ENCODE measurements at places on chromosomes 1 and 21. TPM values are rescaled to one million over a fixed set of nuclear protein-coding genes. Genes with fewer than 3 reads are reported as not detected.

The PIGM gene
- polyA plus RNA-seq, result 9.1 TPM

The GJA8 gene
- 13.4 TPM for polyA plus RNA-seq

The FMN2 gene
- polyA plus RNA-seq, result 4.3 TPM

The KLHDC7A gene
- 1.3 TPM for polyA plus RNA-seq

The MLLT11 gene
- polyA plus RNA-seq, result 3.2 TPM

The AVPR1B gene
- polyA plus RNA-seq, result not detected

The GNAT2 gene
- polyA plus RNA-seq, result 4.1 TPM

The CORT gene
- 0.98 TPM for polyA plus RNA-seq

The ST6GALNAC3 gene
- polyA plus RNA-seq, result 0.46 TPM

The LCE1D gene
- not detected for polyA plus RNA-seq

The C1orf94 gene
- polyA plus RNA-seq, result 68.8 TPM

The AIRE gene
- 0.16 TPM for polyA plus RNA-seq

The C1orf87 gene
- 31.5 TPM for polyA plus RNA-seq

- DNase-seq, result no peak
Measured at GRCh38 chr1:23400324-23401114, 24.0 kb downstream of the TCEA3 start.

- peak; percentile 88 for DNase-seq
Measured at GRCh38 chr1:11501491-11501897, 22.5 kb downstream of the DISP3 start.

GRCh38 chr1:50285994-50286393 lies 137.2 kb downstream of the DMRTA2 start:
- DNase-seq, result no peak

DNA sequence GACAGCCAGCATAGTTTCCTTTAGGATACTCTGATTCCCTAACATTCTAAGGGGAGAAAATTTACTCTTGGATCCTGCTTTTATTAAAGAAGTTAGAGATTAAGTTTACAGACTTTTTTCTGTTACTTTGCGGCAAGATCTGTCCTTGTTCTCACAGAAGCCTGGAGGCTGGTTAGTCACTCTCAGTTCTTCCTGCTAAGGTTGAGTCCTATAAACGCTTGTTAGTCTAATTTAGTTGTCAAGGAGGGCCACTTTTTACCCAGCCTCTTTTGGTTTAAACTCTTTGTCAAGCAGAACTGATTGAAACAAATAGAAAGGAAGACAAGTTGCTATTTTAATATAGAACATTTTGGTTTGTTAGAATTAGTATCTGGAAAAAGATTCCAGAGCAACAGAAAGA lies 89.7 kb downstream of the C21orf91 start:
- DNase-seq, result no peak

- no peak for DNase-seq
Measured at GRCh38 chr21:45080639-45081414, 6.4 kb downstream of the ADARB1 start.

DNA sequence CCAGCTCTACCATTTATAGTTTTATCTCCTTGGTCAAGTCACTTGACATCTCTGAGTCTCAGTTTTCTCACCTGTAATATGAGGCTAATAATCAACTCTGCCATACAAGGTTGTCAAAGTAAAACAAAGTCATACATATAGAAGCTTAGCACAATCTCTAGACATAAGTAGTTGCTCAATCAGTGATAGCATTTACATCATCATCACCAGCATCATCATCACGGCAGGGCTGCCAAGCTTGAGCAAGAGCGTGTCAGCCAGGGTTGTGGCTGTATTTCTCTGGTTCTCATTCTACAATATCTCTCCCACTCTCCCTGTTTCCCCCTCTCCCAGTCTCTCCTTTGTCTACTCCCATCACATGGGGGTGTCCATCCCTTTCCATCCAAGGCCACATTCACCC lies 41.7 kb upstream of the COA6 start:
- no peak for DNase-seq

DNA sequence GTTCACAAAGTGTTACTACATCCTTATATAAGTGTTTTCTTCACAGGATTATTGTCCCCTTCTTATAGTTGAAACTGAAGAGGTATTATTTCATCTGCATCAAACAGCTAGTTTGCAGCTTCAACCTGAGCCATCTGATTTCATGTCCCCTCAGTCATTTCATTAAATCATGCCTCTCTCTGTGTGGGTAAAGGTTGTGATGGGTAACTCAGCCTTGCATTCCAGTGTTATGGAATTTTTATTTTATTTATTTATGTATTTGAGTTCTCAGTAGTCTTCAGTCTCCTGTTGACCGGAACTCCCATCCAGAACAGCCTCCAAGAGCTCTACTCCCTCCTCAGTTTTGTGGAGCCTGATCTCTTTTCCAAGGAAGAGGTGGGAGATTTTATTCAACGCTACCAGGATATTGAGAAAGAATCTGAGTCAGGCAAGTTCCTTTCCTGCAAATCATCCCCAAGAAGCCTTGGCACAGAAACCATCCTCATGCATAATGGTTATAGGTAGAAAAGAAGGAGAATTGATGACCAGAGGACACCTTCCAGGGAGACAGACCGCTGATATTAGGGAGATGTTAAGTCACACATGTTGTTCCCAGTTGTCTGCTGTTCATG lies 21.8 kb downstream of the CHD1L start:
- DNase-seq, result no peak

GRCh38 chr1:41713141-41713540 lies 205.6 kb downstream of the HIVEP3 start:
- DNase-seq, result no peak

GRCh38 chr1:116997636-116998035 lies 3.9 kb upstream of the CD101 start:
- no peak for DNase-seq

GRCh38 chr1:24989082-24989481 lies 59.0 kb upstream of the RUNX3 start:
- DNase-seq, result no peak

GRCh38 chr1:88979749-88980116 lies 12.7 kb downstream of the KYAT3 start:
- DNase-seq, result no peak

- DNase-seq, result no peak
Measured at GRCh38 chr1:59057796-59058195, 239.1 kb upstream of the FGGY start.

DNA sequence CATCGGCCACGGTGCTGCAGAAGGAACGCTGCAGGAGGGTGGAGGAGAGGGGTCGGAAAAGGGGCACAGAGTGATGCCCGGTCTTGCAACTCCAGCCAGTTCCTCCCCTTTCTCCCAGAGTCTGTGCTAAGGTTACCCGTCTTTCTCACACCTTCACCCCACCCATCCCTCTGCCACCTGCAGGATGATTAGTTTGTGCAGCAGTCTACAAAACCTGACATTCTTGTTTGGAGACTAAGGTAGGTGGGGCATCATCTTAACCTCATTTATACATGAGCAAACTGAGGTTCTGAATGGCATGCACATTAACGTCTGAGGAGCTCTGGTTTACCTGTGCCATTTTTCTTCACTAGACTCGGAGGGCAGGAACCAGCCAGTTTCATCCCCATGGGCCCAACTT lies 232.3 kb downstream of the GRIK3 start:
- no peak for DNase-seq

GRCh38 chr1:2555634-2556276 lies 416 bp upstream of the TNFRSF14 start:
- peak; percentile 86 for DNase-seq

- no peak for DNase-seq
Measured at GRCh38 chr1:28934676-28935075, 20.3 kb downstream of the EPB41 start.

- no peak for DNase-seq
Measured at GRCh38 chr1:74161497-74161896, 36.5 kb downstream of the LRRIQ3 start.

- DNase-seq, result no peak
Measured at GRCh38 chr1:192459467-192459866, 116.1 kb upstream of the RGS1 start.

DNA sequence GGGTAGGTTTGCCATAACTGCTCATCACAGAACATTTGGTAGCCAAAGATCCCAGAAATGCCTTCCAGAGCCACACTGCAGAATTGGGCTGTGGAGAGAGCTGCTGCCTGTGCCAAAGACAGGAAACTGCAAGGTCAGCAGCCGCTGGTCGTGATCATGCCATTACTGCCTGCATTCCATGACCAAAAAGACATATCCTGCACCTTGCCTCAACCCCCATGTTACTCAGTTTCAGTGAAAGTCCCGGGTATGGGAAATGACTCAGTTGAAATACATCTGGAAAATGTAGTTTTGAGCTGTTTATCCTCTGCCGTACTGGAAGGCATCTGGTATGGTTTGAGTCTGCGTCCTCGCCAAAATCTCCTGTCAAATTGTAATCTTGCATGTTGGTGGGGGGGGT lies 161.7 kb downstream of the FCRL5 start:
- DNase-seq, result no peak

DNA sequence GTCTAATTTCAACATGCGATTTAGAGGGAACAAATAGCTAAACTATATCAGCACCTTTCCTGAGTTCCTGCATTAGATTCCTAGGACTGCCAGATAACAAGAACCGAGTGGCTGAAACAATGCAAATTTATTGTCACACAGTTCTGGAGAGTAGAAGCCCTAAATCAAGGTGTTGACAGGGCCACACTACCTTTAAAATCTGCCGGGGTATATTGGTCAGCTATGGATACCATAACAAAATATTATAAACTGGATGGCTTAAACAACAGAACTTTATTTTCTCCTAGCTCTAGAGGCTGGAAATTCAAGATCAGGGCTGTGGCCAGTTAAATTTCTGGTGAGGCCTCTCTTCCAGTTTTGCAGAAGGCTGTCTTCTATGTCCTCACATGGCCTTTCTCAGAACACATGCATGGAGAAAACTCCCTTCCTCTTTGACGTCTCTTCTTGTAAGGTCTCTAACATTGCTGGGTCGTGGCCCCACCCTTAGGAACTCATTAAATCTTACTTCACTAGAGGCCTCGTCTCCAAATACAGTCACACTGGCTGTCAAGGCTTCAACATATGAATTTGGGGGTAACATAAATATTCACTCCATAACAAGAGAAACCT lies 144.3 kb downstream of the FCRL5 start:
- DNase-seq, result no peak

DNA sequence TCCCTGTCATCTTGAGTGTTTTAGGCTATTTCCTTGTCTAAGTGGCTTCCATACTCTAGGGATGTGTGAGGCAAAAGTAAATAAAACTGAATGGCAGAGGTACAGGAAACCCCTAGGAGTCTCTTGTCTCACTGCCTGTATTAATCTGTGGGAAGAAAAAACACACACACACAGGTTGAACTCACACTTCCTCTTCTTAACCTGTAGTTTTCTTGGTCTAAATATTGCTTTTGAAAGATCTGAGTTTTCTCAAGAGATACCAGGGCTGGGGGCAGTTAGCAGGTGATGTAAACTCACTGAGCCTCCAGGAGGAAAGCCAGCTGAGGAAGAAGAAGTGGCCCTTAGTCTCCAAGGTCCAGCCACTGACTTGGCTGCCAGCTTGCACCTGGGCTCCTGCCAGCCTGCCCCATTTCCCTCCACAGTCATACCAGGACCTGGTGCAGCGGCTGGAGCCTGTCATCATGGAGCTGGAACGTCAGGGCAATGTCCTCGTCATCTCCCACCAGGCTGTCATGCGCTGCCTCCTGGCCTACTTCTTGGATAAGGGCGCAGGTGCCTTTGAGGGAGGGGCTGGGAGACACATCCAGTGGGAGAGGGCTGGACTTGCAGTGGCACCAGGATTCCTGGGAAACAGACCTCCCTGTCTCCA lies 16.9 kb downstream of the PFKFB2 start:
- no peak for DNase-seq

GRCh38 chr1:206796981-206797402 lies 24.7 kb upstream of the IL10 start:
- DNase-seq, result no peak

GRCh38 chr1:12480748-12481362 lies 137.2 kb downstream of the DHRS3 start:
- no peak for DNase-seq

- DNase-seq, result no peak
Measured at GRCh38 chr21:36962098-36962780, 4.2 kb downstream of the HLCS start.

DNA sequence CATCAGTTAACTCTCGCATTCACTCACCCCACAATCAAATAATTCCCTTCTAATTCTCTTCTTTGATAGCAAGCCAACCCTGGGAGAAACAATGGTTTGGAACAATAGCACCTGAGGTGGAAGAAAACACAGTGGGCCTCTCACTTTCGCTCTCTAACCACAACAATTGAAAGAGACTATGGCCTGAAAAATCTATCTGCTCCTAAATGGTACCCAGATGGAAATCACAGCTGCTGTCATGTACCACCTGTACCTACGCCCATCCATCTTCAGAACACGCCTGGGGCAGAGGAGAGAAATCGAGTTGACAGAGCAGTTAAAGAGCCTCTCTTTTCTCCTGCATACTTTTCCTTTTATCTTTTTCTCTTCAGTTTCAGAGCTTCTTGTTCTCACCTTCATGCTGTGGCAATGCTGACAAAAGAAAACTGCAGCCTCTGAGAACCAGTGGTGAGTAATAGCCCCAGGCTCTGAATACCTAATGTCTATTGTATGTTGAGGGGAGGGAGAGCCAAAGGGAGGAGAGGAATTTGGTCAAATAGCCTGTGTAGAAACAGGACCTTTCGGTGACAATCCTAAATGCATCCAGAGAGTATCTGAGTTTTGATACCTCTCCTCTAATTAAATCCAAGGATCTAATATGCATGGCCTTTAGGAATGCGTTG lies 57.7 kb downstream of the ZC3H11B start:
- DNase-seq, result no peak

- no peak for DNase-seq
Measured at GRCh38 chr1:164662462-164662861, 103.5 kb downstream of the PBX1 start.

GRCh38 chr1:9328201-9328600 lies 35.5 kb downstream of the SPSB1 start:
- DNase-seq, result no peak

DNA sequence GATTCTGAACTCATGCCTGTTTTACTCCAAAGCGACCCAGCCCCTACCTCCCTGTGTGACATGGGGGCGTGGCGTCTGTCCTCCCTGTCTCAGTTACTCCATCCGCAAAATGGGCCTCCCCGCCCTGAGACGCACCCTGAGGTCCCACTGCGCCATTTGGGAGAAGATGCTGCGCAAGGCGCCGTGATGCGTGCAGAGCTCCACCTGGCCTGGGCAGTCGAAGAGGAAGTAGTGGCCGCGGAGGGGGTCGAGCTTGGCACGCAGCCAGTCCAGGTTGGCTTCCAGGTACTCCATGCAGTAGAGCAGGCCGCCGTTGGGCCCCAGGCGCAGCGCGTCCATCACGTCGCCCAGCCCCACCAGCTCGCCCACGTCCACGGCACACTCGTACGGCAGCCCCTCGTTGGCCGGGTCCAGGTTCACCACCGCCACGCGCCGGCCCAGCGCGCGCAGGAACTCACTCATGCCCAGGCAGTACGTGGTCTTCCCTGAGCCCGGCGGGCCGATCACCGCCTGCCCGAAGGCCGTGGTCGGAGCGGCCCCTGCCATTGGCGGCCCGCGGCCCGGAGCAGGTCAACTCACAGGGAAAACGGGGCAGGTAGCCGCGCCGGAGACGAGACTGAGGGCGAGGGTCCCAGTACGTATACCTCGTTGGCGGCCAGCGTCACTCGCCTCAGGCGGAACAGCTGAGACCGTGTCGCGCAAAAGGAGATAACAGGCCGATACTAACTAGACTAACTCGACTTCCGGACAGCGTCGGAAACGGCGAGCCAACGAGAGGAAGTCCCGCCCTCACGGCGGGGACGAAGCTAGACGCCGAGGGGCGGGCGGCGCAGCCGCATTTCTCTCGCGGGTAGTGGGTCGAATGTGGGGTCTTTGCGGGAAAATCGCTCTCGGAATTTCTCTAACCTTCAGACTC lies at the start of gene GPN2:
TSS of gene GPN2 (minus strand) at position 733 of the 916 bp plus-strand sequence. CDS start at position 546, 187 bp downstream.
- peak; percentile 90 for DNase-seq

- DNase-seq, result peak; percentile 97
Measured at GRCh38 chr1:182143154-182143657, 81.7 kb upstream of the ZNF648 start.
